Daoy (cell line): ENCODE measurements at places on chromosomes 3 and 15. TPM values are rescaled to one million over a fixed set of nuclear protein-coding genes. Genes with fewer than 3 reads are reported as not detected.

The SCAANT1 gene
- total RNA-seq: not detected in 2 replicates

The TPRG1 gene
- 0.54 and 0.69 TPM in 2 replicates for total RNA-seq

The P2RY12 gene
- not detected in 2 replicates for total RNA-seq

The ATOSA gene
- 9.7 and 12.2 TPM in 2 replicates for total RNA-seq

The EXD1 gene
- not detected in 2 replicates for total RNA-seq

The GABRG3 gene
- total RNA-seq: not detected in 2 replicates

The KNG1 gene
- total RNA-seq: not detected in 2 replicates

The SATB1 gene
- 12.6 and 15.4 TPM in 2 replicates for total RNA-seq

The PPP2R3A gene
- 6.5 and 10.2 TPM in 2 replicates for total RNA-seq
